ENCODE measurements at places on chromosomes 7 and 10.

- DNase-seq: no peak
Measured at GRCh38 chr7:40990841-40991240, 712.0 kb downstream of the INHBA start.

DNA sequence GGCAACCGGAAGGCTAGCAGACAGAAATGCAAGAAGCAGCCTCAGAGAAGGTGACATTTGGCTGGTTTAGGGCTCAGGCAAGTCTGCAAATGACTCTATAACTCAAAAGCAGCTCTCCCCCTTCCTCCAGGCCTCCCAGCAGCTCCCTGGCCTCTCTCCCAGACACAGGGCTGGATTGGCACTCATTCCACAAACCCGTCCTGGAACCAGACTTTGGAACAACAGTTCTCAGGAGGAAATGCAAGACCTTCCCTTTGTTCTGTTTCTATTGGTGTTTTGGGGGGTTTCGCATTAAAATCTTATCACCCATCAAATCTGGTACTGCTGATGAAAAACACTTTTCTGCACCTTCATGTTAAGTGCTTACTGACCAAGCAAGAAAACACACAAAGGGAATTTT, 40.3 kb upstream of the EFCAB10 start:
- peak; percentile 54 for DNase-seq

DNA sequence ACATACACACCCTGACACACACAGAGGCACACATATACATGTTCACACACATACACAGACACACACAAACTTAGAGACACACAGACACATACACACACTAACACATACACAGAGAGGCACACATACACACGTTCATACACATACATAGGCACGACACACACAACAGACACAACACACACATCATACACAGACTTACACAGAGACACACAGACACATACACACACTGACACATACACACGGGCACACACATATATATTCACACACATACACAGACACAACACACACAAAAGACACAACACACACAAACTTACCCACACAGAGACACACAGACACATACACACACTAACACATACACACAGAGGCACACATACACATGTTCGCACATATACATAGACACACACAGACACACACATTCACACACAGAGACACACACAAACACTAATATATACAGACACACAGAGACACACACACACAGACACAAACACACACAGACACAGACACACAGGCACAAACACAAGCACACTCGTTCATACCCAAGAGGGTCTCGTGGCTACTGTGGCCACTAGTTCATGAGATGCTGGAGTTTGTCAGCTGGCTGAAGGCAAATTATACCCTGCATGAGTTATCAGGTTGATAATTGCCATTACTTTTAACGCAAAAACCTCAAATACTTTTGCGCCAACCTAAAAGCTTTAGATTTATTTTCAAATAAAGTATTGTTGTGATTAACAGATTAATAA, 17.7 kb upstream of the KLF6 start:
- no peak for DNase-seq

GRCh38 chr10:86630079-86630478, 24.3 kb upstream of the OPN4 start:
- DNase-seq: no peak

DNA sequence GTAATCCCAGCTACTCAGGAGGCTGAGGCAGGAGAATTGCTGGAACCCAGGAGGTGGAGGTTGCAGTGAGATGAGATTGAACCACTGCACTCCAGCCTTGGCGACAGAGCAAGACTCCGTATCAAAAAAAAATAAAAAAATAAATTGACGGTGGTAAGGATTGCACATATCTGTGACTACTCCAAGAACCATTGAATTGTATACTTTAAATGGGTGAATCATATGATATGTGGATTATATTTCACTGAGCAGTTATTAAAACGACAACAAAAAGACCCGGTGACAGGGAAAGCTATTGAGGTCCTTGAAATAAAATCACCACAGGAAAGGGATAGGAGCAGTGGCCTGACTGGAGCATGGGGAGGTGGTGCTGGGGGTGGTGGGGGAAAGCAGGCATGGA, 31.2 kb upstream of the COMTD1 start:
- no peak for DNase-seq

- no peak for DNase-seq
Measured at GRCh38 chr10:62113680-62114079, 155.0 kb downstream of the RTKN2 start.

DNA sequence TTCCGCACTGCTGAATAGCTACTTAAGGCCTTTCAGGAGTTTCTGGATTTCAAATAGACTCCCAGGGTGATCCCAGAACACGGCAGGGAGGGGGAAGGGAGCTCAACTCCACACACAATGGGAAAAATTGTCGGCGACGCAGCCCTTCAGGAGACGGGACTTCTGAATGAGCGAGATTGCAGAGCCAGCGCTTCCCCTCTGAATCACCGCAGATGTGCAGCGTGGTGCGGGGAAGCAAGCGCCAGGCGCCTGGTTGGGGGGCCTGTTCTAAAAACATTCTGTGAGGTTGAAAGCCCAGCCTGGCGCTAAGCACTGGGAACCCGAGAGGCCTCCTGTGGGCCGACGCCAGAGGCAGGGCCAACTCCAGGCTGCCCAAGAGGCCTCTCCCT, 163.3 kb downstream of the MAD1L1 start:
- DNase-seq: no peak

- DNase-seq: no peak
Measured at GRCh38 chr7:80347173-80347572, 164.7 kb downstream of the GNAT3 start.

Measured in C1 segment of cervical spinal cord (tissue), 14 donors.